ENCODE measurements at places on chromosomes 2 and 18.
A peak's percentile ranks its signal among the peaks of the same experiment; 100 is the strongest.

GRCh38 chr2:174634130-174635014 lies 36.8 kb upstream of the WIPF1 start:
- no peak for DNase-seq

- no peak for DNase-seq
Measured at GRCh38 chr18:40812981-40813515, 1142.0 kb upstream of the PIK3C3 start.

GRCh38 chr2:122451697-122452096 lies 696.2 kb downstream of the TSN start:
- no peak for DNase-seq

DNA sequence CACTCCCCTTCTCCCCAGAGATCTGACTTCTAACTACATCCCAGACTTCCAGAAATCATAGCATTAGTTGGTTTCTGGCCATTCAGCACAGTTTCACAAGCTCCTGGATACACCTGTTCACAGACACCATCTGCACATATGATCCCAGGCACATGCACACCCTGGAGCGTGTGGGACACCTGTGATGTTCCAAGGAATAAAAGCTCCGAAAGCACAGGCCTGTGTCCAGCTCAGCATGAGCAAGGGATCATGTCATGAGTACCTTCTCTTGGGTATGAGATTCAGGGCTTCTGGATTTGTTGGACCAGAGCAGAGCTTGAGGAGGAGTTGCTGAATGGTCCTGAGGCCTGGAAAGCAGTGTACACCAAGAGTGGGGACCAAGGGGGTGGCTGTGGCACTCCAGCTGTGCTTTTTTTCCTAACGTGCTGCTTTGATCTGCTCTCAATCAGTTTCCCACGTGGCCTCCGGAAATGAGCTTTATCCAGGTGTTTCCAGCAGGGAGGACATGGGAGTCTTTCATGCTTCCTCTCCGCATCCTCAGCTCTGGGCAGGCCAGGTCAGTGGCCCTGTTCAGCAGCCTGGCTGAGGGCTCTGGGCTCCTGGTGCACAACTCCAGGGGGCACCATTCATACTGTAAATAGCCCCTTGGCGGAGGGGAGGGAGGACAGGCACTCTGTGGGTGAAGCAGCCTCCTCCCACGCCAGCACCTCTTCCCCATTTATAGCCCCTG lies 1.8 kb downstream of the DYSF start:
- no peak for DNase-seq

- no peak for DNase-seq
Measured at GRCh38 chr2:45237850-45238542, 228.7 kb upstream of the SIX2 start.

GRCh38 chr18:74963820-74964446 lies 245.0 kb downstream of the PTGR3 start:
- DNase-seq: peak; percentile 71

GRCh38 chr2:86027922-86028765 lies 77.5 kb downstream of the POLR1A start:
- no peak for DNase-seq

DNA sequence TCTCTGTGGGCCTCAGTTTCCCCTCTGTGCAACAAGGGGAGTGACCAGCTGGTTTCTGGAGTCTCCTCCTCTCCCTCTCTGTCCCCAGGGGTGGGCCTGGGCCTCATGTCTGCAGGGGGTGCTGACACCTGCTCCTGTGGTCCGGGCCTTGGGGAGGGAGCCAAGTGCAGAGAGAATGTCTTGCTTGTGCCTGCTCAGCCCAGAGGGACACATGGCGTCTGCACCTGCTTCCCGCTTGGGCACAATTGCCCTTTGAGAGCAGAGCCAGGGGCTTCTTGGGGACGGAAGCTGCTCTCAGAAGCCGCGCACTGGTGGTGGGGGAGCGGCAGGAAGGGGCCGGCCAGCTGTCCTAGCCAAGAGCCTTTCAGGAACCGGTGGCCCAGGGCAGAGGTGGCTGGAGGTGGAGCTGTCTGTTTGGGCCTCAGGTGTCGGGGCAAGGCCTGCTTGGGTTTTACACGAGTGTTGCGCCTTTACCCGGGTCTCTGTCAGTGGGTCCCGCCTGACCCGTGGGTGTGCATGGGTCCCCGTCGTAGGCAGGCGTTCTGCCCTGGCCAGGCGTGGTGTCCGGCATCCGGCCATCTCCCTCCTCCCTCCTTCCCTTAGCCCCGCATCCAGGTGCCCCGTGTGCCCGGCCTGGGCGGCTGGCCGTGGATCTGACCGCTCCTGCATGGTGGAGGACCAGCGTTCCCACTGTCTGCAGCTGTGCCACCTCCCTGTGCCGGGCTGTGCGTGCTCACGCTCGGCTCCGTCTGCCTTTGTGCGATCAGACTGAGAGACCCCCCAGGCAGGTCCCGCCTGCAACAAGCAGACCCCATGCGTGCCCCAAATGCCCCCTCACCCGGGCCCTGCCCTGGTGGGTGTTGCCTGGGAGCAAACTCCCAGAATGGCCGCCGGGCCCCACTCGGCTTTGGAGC lies 4.0 kb downstream of the NEU4 start:
- DNase-seq: no peak

- DNase-seq: no peak
Measured at GRCh38 chr2:96239091-96239490, 26.7 kb downstream of the TMEM127 start.

DNA sequence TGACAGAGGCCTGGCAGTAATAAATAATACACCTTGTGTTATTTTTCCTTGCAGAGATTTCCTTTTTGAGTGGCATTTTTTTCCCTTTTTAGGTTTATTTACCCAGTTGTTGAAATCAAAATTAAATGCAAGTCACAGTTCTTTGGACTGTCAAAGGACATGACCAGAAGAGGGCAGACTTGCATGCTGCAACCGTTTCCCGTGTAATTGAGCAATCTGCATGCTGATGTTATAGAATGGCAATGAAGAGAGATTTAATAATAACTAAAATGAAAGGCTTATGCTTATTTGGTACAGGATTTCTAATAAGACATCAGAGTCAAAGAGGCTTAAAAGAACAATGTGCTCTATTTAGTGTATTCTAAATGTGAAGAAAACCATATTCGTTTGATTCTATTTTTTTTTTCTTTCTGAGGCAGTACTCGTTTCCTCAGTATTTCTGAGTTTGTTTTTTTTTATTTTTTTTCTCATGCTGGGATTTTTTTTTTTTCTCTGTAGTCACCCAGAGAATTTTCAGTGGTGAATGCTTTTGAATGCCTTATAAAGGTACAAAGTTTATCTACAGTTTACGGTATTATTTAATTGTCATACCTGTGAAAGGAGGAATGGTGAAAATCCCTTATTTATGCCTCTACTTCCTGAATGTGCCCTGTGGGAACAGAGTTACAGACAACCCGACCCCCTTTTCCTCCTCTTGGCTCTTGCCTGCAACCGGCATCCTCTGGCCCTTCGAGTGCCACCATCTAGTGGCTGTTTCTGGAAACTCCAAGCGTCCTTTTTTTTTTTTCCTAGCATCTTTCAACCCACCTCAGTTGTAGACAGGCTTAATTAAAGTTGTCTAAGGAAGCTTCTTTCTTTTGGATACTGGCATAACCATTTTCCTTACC lies 368.5 kb downstream of the LRRTM1 start:
- peak; percentile 27 for DNase-seq

DNA sequence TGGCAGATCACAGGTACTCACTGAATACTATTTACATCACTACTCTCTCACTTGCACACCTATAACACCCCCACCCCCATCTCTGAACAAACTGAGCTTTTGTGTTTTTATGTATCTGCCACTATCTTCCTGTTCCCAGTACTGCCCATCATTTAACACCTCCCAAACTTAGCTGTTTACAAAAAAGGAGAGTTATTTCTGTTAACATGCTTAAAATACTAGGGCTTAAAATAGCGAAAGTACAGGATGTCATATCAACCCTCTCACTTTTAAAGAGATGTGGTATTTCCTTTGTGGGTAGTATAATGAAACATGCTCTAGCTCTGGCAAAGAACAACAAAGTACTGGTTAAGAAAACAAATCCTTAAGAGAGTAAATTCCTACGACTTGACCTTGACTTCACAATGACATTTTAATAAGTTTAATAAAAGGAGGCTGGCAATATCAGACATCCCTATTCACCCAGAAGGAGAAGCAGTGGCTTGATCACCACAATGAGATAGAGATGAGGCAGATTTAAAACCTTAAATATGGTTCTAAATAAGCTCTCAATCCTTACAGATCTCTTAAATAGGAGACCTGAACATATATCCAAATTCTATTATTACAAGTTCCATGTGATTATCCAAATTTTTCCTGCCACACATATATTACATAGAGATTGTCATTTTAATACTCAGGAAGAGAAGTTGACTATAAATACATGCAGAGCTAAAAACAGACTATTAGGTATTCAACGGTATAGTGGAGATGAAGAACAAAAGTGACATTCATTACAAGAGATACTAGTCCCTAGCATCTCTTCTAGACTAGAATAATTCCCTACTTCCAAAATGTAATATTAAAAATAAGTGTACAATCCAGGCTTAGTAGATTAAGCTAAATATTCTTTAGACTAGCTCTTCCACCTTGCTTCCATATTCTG lies 36.9 kb downstream of the TRAK2 start:
- no peak for DNase-seq

DNA sequence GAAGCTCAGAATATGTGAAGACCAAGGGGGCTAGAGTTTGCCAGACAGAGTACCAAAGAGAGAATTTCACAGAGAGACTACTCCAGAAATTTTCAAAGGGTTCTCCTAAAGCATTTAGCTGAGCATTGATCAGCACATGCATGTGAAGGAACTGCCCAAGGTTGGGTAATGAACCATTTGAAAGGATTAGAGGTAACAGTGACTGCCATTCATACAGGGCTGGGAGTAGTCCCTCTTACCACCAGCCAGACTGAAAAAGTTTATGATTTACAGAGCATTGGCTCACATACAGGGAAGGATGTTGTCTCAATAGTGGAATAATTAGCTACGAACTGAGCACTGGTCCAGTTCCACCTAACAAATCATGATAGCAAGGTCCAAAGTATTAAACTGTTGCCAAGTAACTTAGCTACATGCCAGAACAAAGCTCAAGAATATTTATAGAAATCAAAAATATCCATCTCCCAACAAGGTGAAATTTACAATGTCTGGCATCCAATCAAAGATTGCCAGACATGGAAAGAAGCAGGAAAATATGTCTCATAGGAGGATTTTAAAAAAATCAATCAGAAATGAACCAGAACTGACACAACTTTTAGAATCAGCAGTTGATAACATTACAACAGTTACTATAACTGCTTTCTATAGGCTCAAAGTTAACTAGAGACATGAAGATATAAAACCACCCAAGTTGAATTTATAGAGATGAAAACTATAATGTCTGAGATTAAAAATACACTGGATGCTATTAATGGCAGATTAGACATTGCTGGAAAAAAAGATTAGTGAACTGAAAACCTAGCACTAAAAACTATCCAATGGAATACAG lies 25.7 kb upstream of the RNF103 start:
- DNase-seq: no peak

GRCh38 chr2:88489181-88489580 lies 36.7 kb upstream of the FOXI3 start:
- DNase-seq: no peak

DNA sequence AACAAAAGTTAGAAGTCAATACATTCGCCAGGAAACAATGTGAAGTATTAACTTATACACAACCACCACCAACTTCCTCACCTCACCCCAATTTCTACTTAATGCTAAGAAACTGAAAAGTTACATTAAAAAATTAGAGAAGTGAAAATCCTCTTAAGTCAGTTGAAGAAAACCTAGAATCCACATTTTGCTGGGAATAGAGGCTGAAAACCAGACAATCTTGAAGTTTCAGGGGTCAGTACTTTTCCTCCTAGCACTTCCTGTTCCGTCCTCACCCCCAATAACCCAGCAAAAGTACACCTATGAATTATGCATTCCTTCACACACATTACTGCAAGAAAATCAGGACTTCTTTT lies 6.3 kb downstream of the YES1 start:
- no peak for DNase-seq

DNA sequence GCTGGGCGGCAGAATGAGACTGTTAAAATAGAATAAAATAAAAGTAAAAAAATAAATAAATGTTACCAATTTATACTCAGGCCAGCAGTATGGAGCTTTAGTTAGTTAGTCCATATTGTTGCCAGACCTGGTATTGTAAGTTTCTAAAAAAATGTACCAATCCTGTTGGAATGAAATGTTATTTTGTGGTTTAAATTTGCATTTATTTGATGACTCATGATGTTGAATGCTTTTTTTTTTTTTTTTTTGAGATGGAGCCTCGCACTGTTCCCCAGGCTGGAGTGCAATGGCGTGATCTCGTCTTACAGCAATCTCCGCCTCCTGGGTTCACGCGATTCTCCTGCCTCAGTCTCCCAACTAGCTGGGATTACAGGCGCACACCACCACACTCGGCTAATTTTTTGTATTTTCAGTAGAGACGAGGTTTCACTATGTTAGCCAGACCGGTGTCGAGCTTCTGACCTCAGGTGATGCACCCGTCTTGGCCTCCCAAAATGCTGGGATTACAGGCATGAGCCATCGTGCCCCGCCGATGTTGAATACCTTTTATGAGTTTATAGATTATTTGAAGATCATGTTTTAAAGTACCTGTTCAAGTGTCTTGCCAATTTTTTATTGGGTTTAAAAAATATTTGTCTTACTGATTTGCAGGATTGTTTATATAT lies 5.7 kb upstream of the PTPRN start:
- no peak for DNase-seq

DNA sequence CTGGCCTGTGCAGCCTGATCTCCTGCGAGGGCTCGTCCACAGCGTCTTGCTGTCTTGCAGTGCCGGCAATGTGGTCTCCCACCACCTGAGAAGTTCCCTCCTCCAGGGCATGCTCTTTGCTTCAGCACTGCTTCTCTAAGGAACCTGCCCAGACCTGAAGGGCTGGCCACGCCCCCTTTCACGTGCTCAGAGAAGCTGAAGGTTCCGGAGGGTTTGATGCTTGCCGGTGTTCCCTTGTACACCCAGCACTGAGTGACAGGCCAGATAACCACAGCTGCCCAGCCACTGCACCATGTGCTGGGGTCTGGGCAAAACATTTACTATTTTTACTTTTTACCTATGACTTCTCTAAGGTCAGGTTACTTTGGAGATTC lies 1.7 kb upstream of the POLR2D start:
- DNase-seq: peak; percentile 58

- peak; percentile 36 for DNase-seq
Measured at GRCh38 chr18:76565238-76566173, 70.5 kb upstream of the ZNF516 start.

DNA sequence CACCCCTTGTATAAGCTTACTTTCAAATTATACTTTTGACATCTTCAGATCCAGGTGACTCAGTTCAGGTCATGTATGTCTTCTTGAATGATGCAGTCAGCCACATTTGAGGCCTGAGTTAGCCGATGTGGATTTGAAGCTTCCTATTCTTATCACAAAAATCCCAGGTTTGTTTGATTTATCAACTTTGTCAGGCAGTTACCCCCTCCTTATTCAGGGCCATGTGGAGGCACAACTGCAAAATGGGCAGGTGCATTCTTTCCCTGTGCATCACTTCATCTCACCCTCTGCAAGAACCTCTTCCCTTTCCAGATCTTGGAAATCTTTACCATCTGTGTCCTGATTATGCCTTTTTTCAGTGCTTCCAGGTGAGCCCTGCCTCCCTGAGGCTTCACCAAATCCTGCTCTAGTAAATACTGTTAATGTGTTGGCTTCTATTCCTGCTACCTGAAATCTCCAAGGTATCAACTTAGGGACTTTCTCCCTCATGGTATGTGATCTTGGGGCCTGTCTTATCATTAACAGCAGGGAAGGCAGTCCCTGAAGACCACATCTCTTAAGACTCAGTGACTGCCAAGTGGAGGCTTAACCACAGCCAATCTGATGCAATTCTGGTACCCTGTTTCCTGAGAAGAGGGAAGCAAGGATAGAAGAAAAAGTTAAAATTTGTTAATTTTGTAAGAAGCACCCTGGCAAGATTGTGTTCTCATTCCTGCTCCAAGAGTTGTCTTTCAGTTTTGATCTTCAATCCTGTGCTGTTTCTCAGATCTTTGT lies 9.4 kb upstream of the ARHGAP28 start:
- no peak for DNase-seq
